Stimulated activated CD4-positive, alpha-beta T cell treated with anti-CD3 and anti-CD28 coated beads, Interleukin-1b, Interleukin-23, amount 100 ng/mL, for 1 hour (primary cell): ENCODE measurements at places on chromosomes 1 and 21.

DNA sequence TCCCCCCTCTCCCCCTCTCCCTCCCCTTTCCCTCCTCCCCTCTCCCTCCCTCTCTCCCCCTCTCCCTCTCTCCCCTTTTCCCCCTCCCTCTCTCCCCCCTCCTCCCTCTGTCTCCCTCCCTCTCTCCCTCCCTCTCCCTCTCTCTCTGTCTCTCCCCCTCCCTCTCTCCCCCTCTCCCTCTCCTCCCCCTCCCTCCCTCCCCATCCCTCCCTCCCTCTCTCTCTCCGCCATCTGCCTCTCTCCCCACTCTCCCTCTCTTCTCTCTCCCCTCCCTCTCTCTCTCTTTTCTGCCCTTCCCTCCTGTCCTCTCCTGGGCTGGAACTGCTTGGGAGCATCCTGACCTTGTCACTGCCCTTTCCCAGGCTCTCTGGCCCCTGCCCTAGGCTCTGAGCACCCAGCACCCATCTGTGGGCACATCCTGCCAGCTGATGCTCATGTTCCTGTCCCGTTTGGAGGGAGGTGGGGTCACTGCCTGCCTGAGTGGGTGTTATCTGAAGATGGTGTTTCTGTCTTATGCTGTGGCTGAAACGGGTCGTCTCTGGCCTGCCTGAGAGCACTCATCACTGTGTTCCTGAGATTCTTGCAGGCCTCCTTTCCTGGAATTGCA, 10.8 kb downstream of the FTCD start:
- DNase-seq = no peak

DNA sequence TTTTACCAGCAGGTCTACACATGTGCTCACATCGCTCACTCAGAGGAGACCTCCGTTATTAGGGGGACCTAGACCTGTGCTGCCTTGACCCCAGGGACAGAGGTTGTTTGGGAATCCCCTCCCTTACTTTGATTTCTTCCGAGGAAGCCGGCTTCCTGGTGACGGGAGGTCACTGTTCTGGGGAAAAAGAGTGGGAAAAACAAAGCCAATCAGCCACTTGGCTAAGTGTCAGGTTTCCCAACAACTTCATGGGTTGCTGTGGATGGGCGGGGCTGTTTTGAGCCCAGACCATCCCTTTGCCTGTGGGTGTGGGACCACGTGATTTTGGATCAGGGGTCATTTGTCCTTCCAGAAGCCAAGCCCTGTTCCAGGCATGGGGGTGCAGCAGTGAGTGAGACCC, 7.1 kb upstream of the KCNAB2 start:
- DNase-seq = no peak

DNA sequence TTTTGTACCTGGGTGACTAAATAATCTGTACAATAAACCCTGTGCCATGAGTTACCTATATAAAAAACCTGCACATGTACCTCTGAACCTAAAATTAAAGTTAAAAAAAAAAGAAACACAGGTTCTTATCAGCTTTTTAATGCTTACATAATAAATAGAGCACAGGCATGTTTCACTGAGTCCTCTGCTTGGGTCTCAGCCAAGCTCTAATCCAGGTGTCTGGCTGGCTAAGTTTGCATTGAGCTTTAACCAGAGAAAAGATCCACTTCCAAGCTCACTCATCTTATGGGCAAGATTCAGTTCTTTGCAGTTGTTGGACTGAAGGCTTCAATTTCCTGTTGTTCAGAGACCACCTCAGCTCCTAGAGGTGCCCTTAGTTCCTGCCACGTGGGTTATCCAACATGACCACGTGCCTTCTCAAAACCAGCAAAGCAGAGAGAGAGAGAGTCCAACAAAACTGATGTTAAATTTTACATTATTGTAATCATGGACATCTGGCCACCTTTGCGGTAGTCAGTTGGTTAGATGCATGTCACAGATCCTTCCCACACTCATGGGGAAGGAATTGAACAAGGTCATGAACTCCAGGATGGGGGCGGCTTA, 68.2 kb upstream of the TMPRSS2 start:
- no peak for DNase-seq

- DNase-seq = no peak
Measured at GRCh38 chr1:159015440-159015909, 5.8 kb downstream of the IFI16 start.

DNA sequence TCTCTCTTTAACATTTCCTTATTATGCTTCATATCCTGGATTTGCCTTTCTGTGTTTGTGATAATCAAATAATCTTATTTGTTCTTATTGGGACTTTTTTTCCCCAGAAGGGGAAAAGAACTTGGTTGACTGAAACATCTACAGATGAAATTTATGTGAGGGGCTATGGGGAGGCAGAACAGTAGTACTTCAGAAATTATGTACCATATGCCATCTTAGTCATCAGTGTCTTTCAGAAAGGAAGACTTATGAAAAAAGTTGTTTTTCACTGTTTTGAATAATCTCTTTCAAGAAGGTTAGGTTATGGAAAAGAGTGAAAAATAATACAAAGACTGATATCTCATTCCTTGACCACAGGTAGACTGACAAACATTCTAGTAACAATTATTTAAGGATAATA, 30.2 kb upstream of the TRAF5 start:
- DNase-seq = no peak

DNA sequence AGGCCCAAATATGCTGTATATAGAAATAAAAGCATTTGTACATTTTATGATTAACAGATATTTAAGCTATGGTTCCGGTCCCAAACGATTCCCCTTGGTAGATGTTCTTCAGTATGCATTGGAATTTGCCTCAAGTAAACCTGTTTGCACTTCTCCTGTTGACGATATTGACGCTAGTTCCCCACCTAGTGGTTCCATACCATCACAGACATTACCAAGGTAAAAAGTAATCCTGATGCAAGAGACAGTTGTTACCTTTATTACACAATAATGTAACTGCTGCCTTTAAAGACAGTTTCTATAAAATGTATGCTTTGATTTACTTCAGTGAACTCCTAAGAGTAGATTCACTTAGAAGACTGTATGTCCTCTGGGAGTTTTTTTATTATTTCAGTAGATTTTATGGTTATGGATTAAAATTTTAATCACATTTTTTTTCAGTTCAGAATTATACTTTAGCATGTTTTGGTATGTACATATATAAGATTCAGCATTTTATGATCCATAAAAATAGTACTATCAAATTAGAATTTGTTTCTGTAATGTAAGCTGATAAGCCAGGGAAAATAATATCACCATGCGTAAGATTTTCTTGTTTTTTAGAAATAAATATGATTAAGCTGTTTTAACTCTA, 96.5 kb downstream of the USP25 start:
- no peak for DNase-seq

DNA sequence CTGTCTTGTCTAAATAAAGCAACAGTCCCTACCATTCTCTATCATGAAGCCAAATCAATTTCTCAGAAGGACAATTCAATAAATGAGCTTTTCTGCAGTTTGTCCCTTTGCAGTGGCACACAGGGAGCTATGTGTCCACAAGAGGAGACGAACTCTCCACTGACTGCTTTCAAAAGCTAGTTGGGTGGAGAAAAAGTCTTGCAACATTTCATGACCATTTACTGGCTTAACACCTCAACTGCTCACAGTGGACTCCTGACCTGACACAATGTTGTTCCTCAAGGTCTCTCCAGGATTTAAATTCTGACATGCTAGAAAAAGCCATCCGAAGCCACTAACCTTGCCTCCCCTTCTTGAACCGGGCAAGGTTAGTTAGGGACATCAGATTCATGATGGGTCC, 111.7 kb downstream of the TIAM1 start:
- no peak for DNase-seq

DNA sequence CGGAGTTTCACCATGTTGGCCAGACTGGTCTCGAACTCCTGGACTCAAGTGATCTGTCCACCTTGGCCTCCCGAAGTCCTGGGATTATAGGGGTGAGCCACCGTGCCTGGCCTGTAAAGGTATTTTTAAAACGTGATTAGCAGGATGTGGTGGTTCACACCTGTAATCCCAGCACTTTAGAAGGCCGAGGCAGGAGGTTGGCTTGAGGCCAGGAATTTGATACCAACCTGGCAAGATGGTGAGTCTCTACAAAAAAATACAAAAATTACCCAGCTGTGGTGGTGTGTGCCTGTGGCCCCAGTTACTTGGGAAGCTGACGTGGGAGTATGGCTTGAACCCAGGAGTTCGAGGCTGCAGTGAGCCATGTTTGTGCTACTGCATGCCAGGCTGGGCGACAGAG, 43.3 kb upstream of the SOD1 start:
- no peak for DNase-seq

DNA sequence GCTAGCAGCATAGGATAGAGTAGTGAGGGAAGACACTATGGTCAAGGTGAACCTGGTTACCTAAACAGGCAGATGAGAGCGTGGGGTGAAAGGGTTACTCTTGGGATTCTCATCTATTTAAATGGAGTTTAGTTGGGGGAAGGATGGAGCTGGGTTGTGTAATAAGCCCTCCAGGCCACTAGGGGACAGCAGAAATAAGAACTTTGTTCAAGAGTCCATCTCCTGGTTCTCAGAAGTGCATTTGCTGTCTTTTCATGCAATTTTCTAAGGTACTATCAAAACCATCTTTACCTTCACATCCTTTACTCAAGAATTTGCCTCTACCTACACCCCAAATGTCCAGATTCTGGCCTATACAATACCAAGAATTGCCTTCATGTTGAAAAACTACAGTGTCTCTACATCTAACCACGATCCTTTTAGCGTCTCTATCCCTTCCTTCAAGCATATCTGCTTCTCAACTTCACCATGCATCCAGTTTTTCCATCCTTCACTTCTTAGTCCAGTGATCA, 28.0 kb downstream of the SLAMF1 start:
- no peak for DNase-seq
